ENCODE measurements at places on chromosomes 11 and 22. TPM values are rescaled to one million over a fixed set of nuclear protein-coding genes. Genes with fewer than 3 reads are reported as not detected.

DNA sequence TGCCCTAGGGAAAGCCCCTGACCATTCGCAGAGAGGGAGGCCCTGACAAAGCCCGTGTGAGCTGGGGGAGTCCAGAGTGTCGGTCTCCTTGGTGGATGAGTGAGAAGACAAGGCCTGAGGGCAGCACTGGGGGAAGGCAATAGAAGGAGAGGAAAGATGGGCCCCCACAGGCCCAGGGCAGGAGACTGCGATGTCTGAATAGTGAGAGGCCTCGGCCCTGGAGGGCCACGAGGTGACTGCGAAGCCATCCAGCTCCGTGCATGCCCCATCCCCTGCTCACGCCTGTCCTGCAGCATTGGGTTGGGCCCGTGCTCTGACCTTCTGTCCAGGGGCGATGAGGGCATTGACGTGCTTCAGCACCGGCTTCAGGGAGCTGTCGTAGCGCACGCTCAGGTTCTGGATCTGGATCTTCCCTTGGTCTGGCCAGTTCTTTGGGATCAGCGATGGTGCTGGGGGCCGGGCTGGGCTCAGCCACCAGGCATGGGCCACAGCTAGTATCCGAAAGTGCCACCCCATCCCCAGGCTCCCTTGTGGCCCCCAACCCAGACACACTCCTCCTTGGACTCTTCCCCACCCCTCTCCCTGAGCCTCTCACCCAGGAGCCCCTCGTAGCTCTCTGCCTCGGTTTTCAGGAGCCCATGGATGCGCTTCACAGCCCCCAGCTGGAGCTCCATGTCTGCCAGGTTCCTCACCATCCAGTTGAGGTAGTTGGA lies 8.3 kb upstream of the KCNJ11 start:
- no peak overlapping the region for H3K4me3 ChIP-seq
- H3K27me3 ChIP-seq, result no peaks in the 10 kb centered on the region
- DNase-seq, result no peak
- no peaks in the 10 kb centered on the region for H3K36me3 ChIP-seq
- no peaks in the 10 kb centered on the region for H3K4me1 ChIP-seq
- H3K27ac ChIP-seq, result no peak overlapping the region

- DNase-seq, result no peak
- H3K4me3 ChIP-seq, result no peak overlapping the region
- no peaks in the 10 kb centered on the region for H3K36me3 ChIP-seq
- no peaks in the 10 kb centered on the region for H3K4me1 ChIP-seq
- H3K27me3 ChIP-seq, result no peaks in the 10 kb centered on the region
These were observed 130.4 kb downstream of the SLC1A2 start for GRCh38 chr11:35288817-35289541.

GRCh38 chr11:28760676-28761390 lies 652.6 kb downstream of the METTL15 start:
- H3K27ac ChIP-seq, result no peak overlapping the region
- no peak for DNase-seq
- H3K36me3 ChIP-seq, result no peaks in the 10 kb centered on the region
- no peaks in the 10 kb centered on the region for H3K27me3 ChIP-seq

F2 gene
- not detected for total RNA-seq

- no peak overlapping the region for H3K27ac ChIP-seq
- DNase-seq, result peak; percentile 48
- no peaks in the 10 kb centered on the region for H3K4me1 ChIP-seq
- H3K4me3 ChIP-seq, result no peak overlapping the region
- H3K36me3 ChIP-seq, result no peaks in the 10 kb centered on the region
- no peaks in the 10 kb centered on the region for H3K27me3 ChIP-seq
These were observed 17.9 kb downstream of the MYEOV start for GRCh38 chr11:69311767-69312385.
